ENCODE measurements at places on chromosomes 7 and 10. TPM values are rescaled to one million over a fixed set of nuclear protein-coding genes. Genes with fewer than 3 reads are reported as not detected.

The ABCA13 gene
- total RNA-seq = not detected

DNA sequence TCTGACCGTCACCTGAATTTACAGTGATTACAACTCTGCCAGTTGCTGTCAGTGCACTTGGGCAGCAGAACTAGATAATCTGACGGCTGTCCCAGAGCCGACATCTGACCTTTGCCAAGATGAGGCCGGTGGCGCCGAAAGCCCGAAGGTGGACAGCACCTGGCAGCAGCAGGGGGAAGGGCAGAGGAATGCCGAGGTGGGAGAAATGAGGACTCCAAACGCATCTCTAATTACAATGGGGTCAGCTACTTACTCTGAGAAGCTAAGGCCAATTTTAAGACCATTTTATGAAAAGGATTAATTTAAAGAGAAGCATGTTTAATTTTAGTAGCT, 33.8 kb downstream of the TRIM8 start:
- peaks cover 65% of the 10 kb centered on the region for H3K4me1 ChIP-seq
- H3K27ac ChIP-seq = no peak overlapping the region
- H3K4me3 ChIP-seq = no peak overlapping the region
- no peaks in the 10 kb centered on the region for H3K27me3 ChIP-seq
- H3K36me3 ChIP-seq = no peaks in the 10 kb centered on the region

DNA sequence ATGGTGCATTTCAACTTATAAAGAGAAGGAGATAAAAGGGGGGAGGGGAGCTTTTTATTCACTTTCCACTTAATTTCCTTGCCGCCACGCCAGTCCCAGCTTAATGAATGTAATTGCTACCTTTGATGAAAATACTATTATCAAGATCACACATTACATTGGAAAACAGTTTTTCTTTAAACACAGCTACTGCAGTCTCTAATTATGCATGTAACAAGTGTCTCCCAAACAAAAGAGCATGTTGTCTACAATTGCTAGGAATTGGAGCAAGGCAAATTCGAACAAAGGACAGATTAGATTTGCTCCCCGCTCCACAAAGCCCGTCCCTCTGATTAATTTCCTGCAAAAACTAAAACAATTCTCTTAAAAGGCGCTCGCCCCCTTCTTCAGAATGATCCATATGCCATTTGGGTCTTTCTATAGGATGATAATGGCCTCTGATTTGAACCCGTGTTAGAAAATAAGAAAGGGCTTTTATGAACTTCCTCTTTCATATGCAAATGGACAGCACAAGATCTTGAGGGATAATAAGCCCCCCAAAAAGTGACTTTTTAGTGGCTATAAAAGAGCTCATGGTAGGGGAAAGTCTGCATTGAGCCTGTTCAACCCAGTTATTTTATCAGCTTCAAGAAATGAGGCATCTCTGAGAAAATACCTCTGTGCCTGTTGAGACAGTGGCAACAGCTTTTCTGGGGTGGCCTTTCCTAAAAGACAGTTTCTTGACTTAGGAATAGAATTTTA, 60.6 kb downstream of the ACADSB start:
- no peaks in the 10 kb centered on the region for H3K36me3 ChIP-seq
- H3K27me3 ChIP-seq = peaks cover 3% of the 10 kb centered on the region
- H3K27ac ChIP-seq = no peak overlapping the region
- no peak overlapping the region for H3K4me3 ChIP-seq

The GPER1 gene
- 19.7 TPM for total RNA-seq

DNA sequence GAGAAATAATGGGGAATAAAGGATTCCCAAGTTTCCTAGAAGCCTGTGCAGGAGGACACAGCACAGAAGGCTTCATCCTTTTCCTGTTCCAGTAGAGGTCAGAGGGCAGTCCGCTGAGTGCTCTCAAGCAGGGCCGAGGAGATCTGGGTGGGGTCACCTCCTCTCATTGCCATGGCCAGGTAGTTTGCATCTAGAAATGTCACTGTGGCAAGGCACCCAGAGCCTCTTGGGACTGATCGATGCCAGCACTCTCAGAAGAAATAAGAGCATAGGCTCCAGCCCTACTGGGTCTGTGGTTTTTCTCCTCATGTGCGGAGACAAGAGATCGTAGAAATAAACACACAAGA, 7.9 kb downstream of the NUB1 start:
- peaks cover 27% of the 10 kb centered on the region for H3K4me1 ChIP-seq
- DNase-seq = no peak
- H3K36me3 ChIP-seq = peaks cover 44% of the 10 kb centered on the region
- H3K27me3 ChIP-seq = no peaks in the 10 kb centered on the region
- peak overlapping the region; percentile 83 for H3K27ac ChIP-seq

DNA sequence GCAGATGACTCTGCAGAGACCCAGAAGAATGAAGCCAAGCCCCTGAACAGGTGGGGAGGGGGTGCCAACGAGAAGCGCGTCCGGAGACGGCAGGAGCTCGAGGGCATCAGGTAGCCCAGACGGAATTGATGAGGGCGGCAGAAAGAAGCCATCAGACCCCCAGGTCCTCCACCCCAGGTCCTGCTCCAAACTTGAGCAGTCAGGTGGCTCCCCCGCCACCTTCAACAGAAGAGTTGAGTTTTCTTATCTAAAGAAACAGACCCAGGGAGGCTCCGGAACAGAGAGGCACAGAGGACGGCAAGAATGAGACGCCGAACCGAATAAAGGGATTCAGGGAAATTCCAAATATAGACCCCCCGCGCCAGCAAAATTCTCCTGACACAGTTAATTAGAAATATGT, 22.2 kb downstream of the RGS10 start:
- H3K27me3 ChIP-seq = no peaks in the 10 kb centered on the region
- H3K27ac ChIP-seq = no peak overlapping the region
- peaks cover 41% of the 10 kb centered on the region for H3K4me1 ChIP-seq
- no peak for DNase-seq
- H3K36me3 ChIP-seq = no peaks in the 10 kb centered on the region

GRCh38 chr10:62457598-62457997, 83.4 kb downstream of the ZNF365 start:
- no peak for DNase-seq
- H3K27me3 ChIP-seq = no peaks in the 10 kb centered on the region
- H3K4me1 ChIP-seq = no peaks in the 10 kb centered on the region
- no peaks in the 10 kb centered on the region for H3K36me3 ChIP-seq
- no peak overlapping the region for H3K4me3 ChIP-seq

DNA sequence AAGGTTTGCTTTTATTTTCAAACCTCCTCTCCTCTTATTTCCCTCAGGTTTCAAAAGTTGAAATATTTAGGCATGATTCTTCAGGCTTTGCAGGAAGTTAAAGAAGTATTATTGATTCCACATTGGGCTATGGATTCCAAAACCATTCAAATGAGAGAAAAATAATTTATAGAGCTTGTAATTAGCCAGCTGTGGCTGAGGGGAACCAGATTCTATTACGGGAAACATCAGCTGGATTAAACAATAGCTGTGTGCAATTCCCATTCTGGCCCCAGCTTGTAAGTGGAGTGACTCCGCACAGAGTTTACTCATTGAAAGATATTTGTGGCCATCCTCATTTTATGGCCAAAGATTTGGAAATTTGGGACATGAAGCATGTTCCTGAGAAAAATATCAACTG, 77.0 kb upstream of the PHYHIPL start:
- H3K27ac ChIP-seq = no peak overlapping the region
- H3K4me1 ChIP-seq = no peaks in the 10 kb centered on the region
- DNase-seq = no peak
- no peaks in the 10 kb centered on the region for H3K27me3 ChIP-seq

The ITGA8 gene
- total RNA-seq = not detected

GRCh38 chr10:124282326-124282725, 136.4 kb downstream of the OAT start:
- no peaks in the 10 kb centered on the region for H3K36me3 ChIP-seq
- H3K27ac ChIP-seq = no peak overlapping the region
- H3K27me3 ChIP-seq = no peaks in the 10 kb centered on the region
- DNase-seq = no peak
- no peaks in the 10 kb centered on the region for H3K4me1 ChIP-seq

DNA sequence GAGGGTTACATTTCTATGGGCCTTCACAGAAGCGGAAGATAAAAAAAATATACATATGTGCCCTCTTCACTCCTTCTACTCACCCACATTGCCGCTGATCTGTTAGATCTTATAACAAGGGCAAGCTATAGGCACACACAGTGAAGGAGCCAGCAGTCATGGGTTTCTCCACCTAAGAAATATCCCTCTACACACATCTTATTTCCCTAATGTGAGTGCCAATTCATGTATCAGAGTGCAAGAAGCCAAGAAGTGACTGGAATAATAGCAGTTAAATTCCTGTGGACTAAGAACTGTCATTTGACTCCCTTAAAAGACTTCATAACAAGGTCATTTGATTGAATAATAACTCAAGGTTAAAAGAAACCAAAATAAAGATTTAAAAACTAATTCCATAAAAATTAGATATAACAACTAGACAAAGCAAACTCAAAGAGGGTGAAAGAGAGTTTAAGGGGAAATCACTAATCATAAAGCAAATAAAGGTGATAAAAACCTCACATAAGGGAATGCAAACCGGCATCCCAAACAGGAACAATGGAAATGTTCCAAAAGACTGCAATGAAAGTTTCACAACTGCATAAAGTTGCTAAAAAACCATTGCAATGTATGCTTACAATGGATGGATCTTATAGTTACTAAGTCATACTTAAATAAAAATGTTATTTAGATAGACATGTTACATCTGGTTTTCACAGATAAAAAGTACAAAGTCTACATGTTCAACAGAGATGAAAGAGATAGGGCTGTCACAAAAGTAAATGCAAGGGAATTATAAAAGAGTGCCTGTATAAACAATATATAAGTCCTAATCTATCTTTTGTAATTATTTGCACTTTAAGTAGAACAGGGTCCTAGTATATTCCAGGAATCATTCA, 42.8 kb downstream of the ARHGAP21 start:
- H3K27ac ChIP-seq = peak overlapping the region; percentile 55
- peak; percentile 88 for DNase-seq
- H3K4me3 ChIP-seq = no peak overlapping the region

The EGR2 gene
- 0.11 TPM for total RNA-seq

The SAP25 gene
- total RNA-seq = not detected

DNA sequence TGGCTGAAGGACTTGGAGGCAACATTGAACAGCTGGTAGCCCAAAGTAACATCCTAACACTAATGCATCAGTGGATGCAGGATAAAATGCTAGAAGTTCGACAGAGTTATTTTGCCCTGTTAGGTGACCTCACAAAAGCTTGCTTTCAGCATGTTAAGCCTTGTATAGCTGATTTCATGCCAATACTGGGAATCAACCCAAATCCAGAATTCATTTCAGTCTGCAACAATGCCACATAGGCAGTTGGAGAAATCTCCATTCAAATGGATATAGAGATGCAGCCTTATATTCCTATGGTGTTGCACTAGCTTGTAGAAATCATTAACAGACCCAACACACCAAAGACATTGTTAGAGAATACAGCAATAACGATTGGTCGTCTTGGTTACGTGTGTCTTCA, 62.9 kb downstream of the CCSER2 start:
- no peak for DNase-seq
- peaks cover 13% of the 10 kb centered on the region for H3K4me1 ChIP-seq
- no peak overlapping the region for H3K4me3 ChIP-seq
- H3K27me3 ChIP-seq = no peaks in the 10 kb centered on the region

The FXYD4 gene
- total RNA-seq = not detected

GRCh38 chr7:132872034-132872433, 209.9 kb downstream of the CHCHD3 start:
- H3K4me3 ChIP-seq = no peak overlapping the region
- H3K27me3 ChIP-seq = no peaks in the 10 kb centered on the region
- H3K36me3 ChIP-seq = no peaks in the 10 kb centered on the region

The PON1 gene
- not detected for total RNA-seq

- DNase-seq = no peak
- H3K27me3 ChIP-seq = no peaks in the 10 kb centered on the region
- H3K4me1 ChIP-seq = no peaks in the 10 kb centered on the region
- H3K27ac ChIP-seq = no peak overlapping the region
- H3K36me3 ChIP-seq = no peaks in the 10 kb centered on the region
- no peak overlapping the region for H3K4me3 ChIP-seq
Observed at GRCh38 chr10:80598084-80598798, 60.5 kb downstream of the SH2D4B start.

The SPDYE2B gene
- total RNA-seq = not detected

DNA sequence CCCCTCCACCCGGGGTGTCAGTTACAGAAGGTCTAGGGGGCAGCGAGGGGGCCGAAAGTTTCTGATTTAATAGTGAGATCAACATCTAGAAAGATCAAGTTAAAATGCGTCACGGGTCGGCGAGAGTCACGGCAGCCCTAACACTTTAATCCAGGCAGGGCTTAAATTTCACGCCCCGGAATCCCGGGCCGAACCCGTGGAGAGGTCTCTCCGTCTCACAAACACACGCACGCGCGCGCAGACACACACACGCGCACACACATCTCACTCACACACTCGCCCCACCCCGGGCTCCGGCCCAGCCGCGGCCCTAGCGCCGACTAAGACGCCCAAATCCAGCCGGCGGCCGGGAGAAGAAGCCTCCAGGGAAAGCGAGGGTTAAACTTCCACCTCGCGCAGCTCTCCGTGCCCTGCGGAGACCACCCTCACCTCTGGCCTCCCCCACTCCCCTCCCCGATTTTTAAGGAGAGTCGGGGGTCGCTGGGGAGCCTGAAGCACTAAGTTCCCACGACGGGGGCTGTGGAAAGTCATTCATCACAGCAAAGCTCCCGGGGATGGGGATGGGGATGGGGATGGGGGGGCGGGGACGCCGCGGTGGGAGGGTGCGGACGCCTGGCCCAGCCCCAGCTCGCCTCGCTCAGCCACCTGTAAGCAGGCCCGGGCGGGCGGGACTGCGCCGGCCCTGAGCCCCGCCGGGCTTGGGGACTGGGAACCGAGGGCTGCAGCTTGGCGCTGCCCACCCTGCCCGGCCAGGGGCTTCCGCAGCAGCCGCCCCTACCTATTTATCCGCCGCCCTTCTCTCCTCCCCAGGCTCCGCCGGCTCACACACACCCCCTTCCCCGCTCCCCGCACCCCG, 1.6 kb downstream of the PDGFA start:
- H3K4me1 ChIP-seq = peaks cover 2% of the 10 kb centered on the region
- H3K27ac ChIP-seq = no peak overlapping the region
- peaks cover 14% of the 10 kb centered on the region for H3K27me3 ChIP-seq
- H3K4me3 ChIP-seq = peak overlapping the region; percentile 59

The OR9A4 gene
- not detected for total RNA-seq

The GNG11 gene
- total RNA-seq = not detected

DNA sequence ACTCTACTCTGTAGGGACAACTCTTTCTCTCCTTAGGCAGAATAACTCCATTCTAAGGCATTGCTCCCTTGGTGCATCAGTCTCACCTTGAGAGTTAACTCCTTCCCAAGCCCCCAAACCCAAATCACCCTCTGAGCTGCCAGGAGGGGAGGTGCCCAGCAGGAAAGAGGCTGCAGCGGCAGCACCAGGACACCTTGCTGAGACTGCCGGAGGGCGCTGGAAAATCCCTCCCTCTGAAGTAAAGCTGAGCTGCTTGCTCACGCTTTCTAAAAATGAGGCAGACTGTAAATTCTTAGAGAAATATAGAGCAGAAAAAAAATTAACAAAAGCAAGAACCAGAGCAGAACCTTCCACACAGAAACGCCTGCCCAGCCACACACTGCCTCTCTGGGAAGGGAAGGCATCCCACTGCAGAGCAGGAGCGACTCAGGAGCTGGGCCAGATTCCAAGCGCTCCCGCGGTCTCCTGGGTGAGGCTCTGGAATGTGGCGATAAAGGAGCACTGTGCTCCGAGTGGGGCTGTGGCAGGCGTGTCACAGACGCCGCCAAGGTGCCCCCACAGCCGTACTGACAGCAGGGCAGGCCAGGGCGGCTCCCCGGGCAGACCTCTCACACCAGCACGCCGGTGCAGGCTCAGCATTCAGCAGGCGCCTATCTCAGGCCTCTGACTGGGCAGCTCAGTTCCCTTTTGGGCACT, 202.1 kb downstream of the TNS3 start:
- H3K27ac ChIP-seq = peak overlapping the region; percentile 13
- H3K36me3 ChIP-seq = peaks cover 19% of the 10 kb centered on the region
- H3K4me1 ChIP-seq = peaks cover 45% of the 10 kb centered on the region
- no peak for DNase-seq
- H3K4me3 ChIP-seq = no peak overlapping the region
- no peaks in the 10 kb centered on the region for H3K27me3 ChIP-seq
